ENCODE measurements at places on chromosomes 7 and 10.

DNA sequence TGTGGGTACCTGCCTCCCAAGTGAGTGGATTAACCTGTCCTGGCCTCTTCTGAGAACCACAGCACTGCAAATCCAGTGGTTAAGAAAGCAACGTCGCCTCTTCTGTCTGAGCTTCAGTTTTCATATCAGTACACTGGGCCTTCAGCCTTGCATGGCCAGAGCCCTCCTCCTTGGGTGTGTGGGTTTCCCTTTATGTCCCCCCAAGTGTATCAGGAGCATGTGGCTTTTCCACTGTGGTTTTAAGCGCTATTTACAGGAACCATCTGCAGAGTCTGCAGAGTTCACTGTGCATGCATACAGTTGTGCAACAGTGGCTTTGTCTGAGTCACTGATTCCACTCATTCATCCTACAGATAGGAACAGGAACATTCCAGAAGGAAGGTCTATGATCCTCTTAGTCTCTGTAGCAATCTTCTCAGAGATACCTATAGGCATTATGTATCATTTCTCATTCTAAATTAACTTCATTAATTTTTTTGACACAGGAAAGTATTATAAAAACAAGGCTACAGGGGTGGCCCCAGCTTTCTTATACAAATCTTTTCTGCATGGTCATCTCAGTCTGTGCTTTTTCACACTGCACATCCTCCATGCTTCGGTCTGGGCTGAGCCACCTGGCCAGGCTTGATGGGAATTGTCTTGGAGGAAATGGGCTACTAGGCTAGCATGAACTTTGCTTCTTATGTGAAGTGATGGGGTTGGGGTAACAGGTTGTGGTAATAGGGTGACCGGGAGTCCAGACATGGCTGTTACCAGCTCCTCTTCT is 17.1 kb downstream of the MBL2 start:
- no peak for DNase-seq

DNA sequence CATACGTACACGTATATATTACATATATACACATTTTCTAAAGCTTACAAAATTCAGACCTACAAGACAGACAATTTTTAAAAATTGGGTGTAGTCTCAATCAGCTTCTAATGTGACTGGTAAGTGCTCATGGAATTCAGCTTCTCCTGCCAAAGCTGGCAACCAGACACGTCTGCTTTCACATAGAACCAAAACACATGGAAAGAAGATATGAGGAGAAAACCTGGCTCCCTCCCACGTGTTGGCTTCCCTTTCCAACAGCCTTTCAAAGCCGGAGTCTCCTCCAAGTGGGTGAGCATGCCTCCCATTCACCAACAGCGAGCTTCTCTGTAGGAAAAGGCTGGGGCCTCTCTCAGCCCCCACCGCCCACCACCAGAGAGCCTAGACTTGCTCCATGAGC is 33.4 kb downstream of the CDCA7L start:
- no peak for DNase-seq

- no peak for DNase-seq
These were observed 84.2 kb upstream of the STEAP1B start for GRCh38 chr7:22584179-22584578.

DNA sequence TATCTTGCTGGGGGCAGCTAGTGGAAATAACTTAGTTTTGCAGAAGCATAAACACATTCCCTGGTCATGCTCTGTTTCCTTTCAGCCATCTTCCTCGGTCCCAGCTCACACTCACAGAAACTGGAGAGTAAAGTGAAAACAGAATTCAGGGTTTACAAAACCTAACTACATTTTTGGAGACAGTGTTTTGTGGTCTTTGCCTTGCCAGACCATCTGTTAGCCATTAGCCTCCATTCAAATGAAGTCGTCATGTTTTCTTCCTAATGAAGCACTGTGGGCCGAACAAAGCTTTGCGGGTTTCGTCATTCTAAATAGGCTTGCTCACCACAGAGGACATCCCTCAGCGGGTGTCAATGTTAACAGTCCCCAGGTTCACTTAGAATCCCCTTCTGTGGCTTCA is 214.6 kb upstream of the TMEM72 start:
- no peak for DNase-seq

- DNase-seq: no peak
These were observed 293.8 kb downstream of the RNLS start for GRCh38 chr10:88289342-88289741.

Data from CD4-positive, alpha-beta T cell treated with Interleukin-4 for 4 hours (primary cell).